Vagina (tissue), 2 donors: ENCODE measurements at places on chromosomes 2 and 18. TPM values are rescaled to one million over a fixed set of nuclear protein-coding genes. Genes with fewer than 3 reads are reported as not detected.
A peak's percentile ranks its signal among the peaks of the same experiment; 100 is the strongest.

Gene LYPD6B
- total RNA-seq, result 10.1 TPM

GRCh38 chr2:195595825-195596224 lies 61.2 kb upstream of the SLC39A10 start:
- DNase-seq, result no peak

DNA sequence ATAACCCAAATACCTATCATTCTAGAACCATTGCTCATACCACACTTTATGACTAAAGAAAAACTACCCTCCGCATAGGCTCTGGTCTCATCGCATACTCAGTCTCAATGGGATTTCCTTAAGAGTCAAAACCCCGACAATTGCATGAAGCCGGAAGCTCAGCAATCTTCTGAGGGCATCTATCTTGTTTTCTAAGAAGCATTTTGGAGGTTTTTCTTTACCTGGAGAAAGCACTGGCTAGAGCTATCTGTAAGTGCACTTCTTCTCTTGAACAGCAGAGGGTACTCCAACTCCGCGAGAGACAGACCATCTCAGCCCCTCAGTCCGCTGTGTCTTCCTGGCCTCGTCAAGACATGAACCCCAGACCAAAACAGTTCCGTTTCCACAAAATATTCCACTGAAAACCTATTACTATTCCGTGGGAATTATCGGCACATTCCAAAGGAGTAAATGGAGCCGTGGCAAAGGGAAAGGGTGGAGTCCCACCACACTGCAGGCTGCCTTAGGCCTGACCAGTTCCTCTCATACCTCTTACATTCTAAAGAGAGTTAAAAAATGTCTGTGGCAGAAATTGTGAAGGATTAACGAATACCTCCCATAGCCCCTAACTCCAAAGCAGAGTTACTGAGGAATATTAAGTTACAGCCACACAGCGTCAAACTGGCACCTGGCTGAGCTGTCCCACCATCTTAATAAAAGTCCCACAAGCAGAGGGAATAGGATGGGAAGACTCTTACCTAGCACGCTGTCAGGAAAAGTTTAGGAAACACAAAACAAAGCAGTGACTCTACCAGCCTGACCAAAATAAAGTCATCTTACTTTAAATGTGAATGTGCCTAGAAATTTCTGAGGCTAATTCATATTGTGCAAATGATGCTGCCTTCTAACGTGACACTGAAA lies 325.6 kb upstream of the VRK2 start:
- DNase-seq, result no peak

DNA sequence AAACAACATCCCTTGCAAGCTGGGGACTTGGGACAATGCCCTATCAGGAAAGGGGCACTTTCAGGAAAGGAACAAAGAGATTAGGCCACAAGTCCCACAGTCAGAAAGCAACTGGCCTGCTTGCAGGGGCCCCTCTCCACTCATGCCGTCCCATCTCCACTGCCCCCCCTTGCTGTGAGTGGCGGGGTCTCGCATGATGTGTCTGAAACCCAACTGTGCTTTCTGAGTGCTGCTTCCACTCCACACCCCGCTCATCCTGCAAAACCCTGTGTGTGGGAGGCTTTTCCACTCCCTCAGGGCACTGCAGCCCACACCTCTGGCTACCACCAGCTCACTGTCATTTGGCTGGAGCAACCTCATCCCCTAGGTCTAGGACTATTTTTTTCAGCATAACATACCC lies 7.9 kb downstream of the HS6ST1 start:
- DNase-seq, result no peak

- no peak for DNase-seq
These were observed 49.1 kb downstream of the CSRNP3 start for GRCh38 chr2:165518611-165519010.

- DNase-seq, result peak; percentile 14
These were observed 5.5 kb downstream of the SALL3 start for GRCh38 chr18:78984941-78985784.

DNA sequence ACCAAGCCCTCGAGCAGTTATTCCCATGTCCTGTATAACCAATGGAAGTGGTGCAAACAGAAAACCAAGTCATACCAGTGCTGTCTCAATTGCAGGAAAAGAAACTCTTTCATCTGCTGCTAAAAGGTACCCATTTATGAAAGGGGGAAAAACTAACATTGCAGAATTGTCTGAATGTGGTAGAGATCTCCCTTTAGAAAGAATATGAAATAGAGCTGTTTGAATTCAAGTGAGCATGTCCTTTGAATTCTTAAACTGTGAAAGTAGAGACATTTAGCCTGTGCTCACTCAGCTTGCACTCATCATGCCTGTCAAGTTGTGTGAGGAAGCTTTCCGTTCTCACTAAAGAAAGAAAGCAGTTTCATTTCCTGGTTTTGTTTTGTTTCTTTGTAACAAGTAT lies 87.4 kb downstream of the EML4 start:
- DNase-seq, result no peak

Gene ANKRD30BL
- total RNA-seq, result 1.2 TPM

DNA sequence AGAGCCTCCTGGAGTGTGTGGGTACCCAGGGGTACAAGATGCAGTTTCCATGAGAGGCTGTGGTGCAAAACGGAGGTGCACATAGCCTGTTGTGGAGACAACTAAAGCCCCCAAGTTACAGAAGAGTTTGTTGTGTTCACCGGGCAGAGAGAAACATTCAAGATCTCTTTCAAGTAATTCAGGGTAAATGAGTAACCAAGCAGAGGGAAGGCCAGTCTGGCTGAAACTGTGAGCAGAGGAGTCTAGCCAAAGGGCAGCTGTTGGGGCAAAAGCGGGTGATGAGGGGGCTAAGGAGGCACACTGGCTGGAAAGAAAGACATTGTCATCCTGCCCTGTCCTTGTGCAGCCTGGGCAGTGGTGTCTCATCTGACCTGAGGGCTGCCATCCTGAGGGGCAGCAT lies 52.0 kb downstream of the CXCR4 start:
- DNase-seq, result no peak

DNA sequence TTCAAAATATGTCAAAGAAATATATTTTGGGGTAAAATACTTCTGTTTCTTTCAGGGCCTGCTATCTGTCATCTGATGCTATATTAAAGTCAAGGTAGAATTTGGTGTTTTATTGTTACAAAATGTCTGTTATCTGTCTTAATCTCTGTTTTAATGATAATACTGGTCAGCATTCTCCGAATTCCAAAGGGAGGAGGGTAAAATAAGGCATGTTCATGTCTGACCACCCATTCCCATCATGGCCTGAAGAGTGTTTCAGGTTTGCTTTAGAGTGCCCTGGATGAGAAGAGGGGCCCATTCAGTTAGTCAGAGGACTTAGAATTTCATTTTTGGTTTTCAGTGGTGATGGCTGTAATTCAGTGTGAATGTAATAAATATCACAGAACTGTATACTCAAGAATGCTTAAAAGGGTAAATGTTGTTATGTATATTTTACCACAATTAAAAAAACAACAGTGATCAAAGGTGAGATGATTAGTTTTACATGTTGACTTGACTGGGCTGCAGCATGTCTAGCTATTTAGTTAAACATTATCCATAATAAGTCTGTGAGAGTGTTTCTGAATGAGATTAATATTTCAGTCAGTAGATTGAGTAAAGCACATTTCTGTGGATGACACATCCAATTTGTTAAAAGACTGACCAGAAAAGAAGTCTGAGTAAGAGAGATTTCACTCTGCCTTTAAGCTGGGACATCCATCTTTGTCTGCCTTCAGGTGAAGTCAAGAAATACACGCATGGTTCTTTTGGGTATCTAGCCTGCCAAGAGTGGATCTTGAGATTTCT lies 467.9 kb upstream of the SYT4 start:
- no peak for DNase-seq

- DNase-seq, result no peak
These were observed 24.9 kb downstream of the BIN1 start for GRCh38 chr2:127081826-127082633.

GRCh38 chr2:175832866-175833265 lies 169.2 kb downstream of the LNPK start:
- no peak for DNase-seq

GRCh38 chr2:128329607-128330006 lies 10.9 kb upstream of the HS6ST1 start:
- DNase-seq, result no peak

Gene SLC40A1
- 53.3 TPM for total RNA-seq

Gene FEV
- not detected for total RNA-seq

Gene GPR55
- 2.7 TPM for total RNA-seq

Gene ARL4C
- 17.4 TPM for total RNA-seq

Gene RESP18
- not detected for total RNA-seq

Gene NEB
- total RNA-seq, result 0.98 TPM
